ENCODE measurements at places on chromosomes 1 and 21.

DNA sequence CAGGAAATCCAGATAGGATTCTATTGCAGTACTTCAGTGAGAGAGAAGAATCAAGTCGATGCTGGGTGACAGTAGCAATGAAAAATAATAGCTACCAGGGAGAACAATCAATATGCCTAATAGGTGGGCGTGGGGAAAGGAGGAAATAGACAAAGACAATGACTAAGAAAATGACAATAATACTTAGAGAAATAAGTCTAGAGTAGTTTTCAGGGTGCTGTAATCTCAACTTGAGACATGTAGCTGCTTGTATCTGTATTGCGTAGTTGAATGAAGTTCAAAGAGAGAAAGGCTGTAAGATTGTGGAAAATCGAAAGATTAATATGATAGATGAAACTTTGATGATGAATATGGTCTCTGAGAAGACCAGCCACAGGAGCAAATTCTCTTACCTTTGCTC is 2.6 kb downstream of the STXBP3 start:
- no peak for DNase-seq

DNA sequence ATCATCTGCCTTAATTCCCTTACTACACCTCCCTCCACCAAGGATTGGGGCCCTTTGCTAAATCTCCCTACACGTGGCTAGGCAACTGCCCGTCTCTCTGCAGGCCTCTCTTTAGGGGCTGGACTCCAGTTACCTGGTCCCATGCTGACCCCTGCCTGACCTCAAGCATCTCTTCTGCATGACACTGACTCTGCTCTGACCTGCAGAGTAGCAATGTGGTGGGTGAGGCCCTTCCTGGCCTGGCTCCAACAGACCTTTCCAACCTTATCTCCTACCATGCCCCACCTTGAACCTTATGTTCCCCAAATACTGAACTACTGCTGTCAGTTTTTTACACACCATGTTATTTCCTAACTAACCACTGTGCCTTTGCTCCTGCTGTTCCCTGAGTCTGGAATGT is 45.9 kb upstream of the EPS15 start:
- no peak for DNase-seq

- DNase-seq: no peak
Measured at GRCh38 chr1:91507328-91507727, 6.7 kb downstream of the CDC7 start.

DNA sequence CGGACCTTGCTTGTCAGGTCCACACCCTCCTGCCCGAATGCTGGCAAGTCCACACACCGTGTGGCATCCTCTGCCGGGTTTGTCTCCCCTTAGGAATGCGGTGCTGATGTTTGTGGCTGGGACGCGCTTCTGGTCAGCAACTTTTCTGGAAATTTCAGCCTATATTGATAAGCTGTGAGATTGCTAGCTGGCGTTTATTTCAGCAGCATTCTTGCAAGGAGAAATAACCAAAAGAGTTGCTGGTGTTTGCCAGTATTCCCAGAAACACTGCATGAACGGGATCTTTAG is 601 bp downstream of the CEPT1 start:
- DNase-seq: no peak

GRCh38 chr1:219945795-219946194 is 17.4 kb upstream of the SLC30A10 start:
- no peak for DNase-seq

- no peak for DNase-seq
Measured at GRCh38 chr21:41665766-41666595, 100.9 kb downstream of the RIPK4 start.

DNA sequence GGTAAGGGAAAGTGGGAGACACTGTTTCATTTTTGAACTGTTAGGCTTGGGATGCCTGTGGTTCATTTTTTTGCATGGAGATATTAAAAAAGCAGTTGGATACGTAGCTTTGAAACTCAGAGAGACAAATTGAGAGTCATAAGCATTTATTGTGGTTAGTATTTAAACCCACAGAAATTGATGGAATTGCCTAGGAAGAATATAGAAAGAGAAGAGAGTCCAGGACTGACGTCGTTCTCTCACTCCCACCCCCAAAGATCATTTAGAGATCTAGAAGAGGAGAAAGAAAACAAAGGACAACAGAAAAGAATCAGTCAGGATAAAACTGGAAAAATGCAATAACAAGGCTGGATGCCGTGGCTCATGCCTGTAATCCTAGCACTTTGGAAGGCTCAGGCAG is 73.2 kb upstream of the BMP8A start:
- DNase-seq: no peak

DNA sequence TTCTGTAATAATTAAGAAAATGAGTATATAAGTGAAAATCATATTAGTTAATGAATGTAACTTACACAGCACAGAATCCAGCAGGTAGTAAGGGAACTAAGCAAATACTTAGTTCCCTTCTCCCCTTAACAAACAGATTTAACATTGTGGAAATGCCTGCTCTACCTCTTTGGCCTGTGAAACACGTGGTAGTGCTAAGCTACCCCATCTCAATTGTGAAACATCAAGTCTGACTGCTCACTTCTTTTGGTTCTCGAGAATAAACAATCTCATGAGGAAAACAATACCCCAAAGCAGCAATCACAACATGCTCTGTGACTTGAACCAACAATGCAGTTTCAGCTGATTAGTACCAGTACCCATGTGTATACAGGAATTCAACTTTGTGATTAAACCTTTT is 4.7 kb downstream of the MYSM1 start:
- DNase-seq: no peak

- DNase-seq: no peak
Measured at GRCh38 chr1:152912900-152913299, 4.6 kb downstream of the IVL start.

GRCh38 chr1:3630161-3630611 is 5.4 kb downstream of the TPRG1L start:
- no peak for DNase-seq

DNA sequence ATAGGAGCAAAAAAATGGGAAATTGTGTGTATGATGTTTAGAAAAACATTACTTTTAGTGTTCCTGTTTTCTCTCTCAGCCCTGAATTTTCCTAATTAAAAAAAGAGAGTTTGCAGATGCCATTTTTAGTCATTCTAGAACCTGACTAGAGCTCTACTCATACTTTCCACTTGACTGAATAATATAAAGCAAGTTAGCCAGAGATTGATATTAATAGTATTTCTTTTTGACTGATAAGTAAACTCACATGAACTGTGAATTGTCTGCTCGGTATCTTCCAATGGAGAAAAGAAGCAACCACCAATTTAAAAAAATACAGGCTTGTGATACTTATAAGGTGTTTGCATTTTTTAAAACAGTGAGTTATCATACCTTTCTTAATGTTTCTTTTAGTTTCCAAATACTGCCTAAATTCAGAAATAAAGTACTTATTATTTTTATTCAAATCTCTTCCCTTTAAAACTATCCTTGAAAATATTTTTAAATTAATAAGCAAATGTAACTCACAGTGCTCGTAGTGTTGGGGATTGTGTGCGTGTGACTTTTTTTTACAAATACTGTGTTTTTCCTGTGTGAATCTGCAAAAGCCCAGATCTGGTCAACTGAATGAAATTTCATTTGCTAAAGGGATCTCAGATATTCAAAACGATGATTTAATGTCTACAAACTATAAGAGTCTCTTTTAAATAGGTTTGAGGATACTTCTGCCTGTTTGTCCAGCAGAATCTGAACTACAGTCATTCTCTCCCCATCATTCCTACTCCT is 9.8 kb downstream of the RAP1A start:
- DNase-seq: no peak

- no peak for DNase-seq
Measured at GRCh38 chr1:158058237-158058985, 65.0 kb downstream of the KIRREL1 start.

DNA sequence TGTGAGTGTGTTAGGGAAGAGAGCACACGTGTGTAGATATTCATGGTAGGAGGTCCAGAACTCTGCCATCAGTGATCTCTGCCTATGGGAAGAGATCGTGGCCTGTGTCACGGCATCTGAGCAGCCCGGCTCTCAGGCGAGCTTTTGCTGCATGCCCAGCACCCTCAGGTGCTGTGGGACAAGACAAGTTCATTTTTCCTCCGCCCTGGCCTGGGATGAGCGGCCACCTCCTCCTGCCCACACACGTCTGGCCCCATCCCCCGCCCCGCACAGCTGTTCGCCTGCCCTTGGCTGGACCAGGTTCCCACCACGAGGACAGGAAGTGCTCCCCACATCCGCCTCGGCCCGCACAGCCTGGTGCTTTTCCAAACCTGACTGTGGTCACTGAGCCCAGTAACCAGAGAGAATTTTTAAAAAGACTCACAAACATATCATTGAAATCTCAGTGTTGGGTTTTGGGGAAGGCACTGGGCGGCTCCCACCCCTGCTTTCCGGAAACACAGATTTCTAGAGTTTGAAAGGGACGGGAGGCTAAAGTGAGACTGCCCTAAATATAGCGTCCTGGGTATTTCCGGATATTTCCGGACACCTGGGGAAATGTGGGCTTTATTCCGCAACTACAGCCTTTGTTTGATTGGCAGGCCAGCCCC is 18.0 kb downstream of the BMP8A start:
- DNase-seq: no peak

GRCh38 chr1:178126741-178127185 is 32.9 kb downstream of the RASAL2 start:
- no peak for DNase-seq

- no peak for DNase-seq
Measured at GRCh38 chr21:37478794-37479193, 112.2 kb downstream of the DYRK1A start.

GRCh38 chr1:41400225-41400624 is 39.0 kb downstream of the FOXO6 start:
- DNase-seq: no peak

DNA sequence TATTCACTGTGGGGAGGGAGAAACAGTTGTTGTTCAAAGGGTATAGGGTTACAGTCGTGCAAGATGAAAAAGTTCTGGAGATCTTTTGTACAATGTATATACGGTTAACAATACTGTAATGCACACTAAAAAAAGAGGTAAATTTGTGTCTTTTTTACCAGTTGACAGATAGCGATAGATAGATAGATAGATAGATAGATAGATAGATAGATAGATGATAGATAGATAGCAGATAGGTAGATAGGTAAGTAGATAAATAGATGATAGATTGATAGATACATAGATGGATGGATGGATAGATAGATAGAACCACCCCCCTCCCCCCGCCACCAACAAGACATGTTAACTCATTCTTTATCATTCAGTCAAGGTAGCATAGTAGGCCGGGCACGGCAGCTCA is 10.2 kb downstream of the S100A16 start:
- DNase-seq: no peak

DNA sequence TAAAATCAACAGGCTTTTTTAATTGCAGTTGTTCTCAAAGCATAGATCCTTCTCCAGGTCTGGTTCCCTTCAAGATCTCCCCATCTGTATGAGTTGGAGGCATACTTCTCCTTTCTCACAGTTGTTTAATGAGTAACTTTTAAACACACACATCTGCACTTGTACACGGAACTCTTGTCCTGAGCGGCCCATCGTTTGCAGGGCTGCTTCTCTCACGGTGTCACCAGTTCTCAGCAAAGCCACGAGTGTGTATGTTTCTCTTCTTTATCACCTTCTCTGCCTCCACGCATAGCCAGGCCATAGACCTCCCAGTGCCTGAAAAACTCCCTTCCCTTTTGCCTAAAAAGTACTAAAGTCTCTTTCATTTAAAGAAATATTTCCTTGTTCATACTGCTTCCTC is 68.7 kb upstream of the ROR1 start:
- DNase-seq: no peak

GRCh38 chr1:168420177-168420576 is 123.6 kb downstream of the XCL2 start:
- DNase-seq: no peak

DNA sequence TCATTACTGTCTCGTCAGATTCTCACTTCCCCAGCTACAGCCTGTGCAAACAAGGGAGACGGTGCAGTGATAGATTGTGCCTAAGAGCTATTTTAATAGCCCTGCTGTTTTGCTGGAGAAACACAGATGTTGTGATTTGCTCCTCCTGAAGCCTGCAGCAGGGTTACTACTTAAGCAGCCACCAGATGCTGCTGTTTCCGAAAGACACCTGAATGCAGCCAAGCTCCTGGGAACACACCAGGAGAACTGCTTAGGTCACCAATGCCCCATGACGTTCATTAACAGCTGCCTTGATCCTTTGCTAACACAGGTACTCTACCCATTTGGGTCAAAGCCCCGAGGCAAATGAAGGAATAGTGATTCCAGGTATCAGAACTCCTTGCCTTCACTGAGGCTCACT is 411.8 kb upstream of the DAB1 start:
- no peak for DNase-seq

GRCh38 chr1:113780374-113781146 is 21.3 kb upstream of the PHTF1 start:
- DNase-seq: no peak

- no peak for DNase-seq
Measured at GRCh38 chr1:160427625-160428024, 27.3 kb downstream of the VANGL2 start.

- no peak for DNase-seq
Measured at GRCh38 chr1:108551137-108551862, 8.6 kb upstream of the EEIG2 start.

GRCh38 chr21:29508301-29508700 is 209.6 kb downstream of the BACH1 start:
- DNase-seq: no peak

DNA sequence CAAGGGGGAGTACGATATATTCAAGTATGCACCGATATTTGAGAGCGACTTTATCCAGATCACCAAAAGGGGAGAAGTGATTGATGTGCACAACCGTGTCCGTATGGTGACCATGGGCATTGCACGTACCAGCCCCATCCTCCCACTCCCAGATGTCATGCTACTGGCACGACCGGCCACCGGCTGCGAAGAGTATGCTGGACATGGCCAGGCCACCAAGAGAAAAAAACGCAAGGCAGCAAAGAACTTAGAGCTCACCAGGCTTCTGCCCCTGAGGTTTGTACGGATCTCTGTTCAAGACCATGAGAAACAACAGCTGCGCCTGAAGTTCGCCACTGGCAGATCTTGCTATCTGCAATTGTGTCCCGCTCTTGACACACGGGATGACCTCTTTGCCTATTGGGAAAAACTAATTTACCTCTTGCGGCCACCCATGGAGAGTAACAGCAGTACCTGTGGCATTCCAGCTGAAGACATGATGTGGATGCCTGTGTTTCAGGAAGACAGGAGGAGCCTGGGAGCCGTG is 16.5 kb downstream of the ATF3 start:
- DNase-seq: no peak

GRCh38 chr1:162147760-162148159 is 78.3 kb downstream of the NOS1AP start:
- DNase-seq: no peak

- no peak for DNase-seq
Measured at GRCh38 chr1:90474731-90475130, 242.4 kb downstream of the BARHL2 start.

- no peak for DNase-seq
Measured at GRCh38 chr1:215376544-215377264, 190.4 kb upstream of the KCTD3 start.

Data from activated T-cell treated with anti-CD3 and anti-CD28 coated beads for 4 hours (primary cell).